ENCODE measurements at places on chromosomes 5 and 9.

DNA sequence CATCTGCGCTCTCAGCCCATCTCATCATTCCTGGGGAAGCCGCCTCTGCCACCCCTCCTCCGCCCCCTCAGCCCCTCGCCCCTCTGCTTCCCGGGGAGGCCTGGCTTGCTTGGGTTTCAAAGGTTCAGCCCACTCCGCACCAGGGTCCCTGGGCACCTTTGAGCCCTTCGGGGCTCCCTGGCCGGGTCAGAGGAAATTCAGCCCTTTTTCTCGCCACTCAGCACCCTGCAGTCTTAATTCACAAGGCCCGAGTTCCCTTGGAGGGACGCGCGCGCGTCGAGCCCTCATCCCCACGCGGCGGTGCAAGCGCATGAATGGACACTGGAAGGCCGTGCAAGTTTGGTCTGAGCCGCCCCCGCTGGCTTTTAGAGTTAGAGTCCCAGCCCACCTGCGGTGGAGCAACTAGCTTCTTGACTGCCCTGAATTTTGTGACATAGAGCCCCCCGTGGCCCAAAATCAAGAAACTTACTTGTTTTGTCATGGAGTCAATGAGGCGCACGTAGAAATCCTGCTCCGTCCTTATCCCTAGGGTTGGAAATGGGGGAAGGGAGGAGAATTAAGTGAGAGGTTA is 4.5 kb downstream of the EBF1 start:
- no peak for DNase-seq

DNA sequence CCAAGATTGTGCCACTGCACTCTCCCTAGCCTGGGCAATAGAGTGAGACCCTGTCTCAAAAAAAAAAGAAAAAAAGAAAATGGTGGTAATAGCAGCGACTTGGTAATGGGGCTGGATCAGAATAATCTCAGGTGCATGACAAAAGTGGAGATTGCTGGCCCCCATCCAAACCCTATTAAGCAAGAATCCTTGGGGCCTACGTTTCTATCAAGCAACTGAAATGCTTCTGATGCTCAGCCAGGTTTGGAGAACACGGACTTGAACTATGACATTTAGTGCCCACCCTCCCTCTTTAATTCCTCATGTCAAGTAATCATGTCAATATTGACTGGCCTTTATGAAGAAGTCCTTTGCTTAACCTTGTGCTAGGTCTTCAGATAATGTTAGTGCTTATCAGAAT is 6.6 kb downstream of the C5orf52 start:
- DNase-seq = no peak

DNA sequence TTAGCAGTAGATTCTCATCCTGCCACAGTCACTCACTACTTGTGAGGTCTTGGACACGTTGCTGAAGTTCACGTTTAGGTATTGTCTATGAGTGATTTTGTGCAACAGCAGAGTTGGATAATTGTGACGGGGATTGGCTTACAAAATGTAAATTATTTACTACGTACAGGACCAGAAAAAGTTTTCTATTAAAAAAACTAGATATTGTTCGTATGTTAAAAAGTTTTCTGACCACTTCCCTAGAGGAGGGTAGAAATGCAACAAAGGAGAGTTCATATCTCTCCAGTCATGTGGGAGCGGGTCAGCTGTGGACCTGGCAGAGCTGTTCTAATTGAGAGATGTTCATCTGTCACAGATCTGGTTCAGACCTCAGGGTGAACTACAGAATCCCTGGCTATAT is 976.1 kb upstream of the NUDT12 start:
- no peak for DNase-seq

- DNase-seq = no peak
These were observed 729 bp upstream of the TNPO1 start for GRCh38 chr5:72815580-72816283.

GRCh38 chr5:180201051-180201987 is 7.7 kb downstream of the RASGEF1C start:
- DNase-seq = peak; percentile 17
